ENCODE measurements at places on chromosomes 11 and 22.

- no peak for DNase-seq
These were observed 270.6 kb downstream of the LUZP2 start for GRCh38 chr11:24767411-24767810.

DNA sequence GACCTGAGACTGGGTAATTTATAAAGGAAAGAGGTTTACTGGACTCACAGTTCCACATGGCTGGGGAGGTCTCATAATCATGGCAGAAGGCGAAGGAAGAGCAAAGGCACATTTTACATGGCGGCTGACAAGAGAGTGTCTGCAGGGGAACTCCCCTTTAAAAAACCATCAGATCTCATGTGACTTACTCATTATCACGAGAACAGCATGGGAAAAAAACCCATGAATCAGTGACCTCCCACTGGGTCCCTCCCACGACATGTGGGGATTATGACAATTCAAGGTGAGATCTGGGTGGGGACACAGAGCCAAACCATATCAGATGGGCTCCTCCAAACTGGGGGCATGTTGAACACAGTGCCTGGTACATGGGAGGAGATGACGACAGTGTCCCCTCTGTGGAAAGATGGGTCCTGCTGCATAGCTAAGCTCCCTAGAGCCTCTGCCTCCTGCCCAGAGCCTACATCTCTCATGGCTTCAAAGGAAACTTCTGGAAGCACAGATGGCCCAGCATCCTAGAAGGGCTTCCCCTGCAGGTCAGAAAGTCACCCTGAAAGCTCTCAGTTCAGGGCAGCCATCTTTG lies 46.1 kb downstream of the MYEOV start:
- DNase-seq = peak; percentile 4

DNA sequence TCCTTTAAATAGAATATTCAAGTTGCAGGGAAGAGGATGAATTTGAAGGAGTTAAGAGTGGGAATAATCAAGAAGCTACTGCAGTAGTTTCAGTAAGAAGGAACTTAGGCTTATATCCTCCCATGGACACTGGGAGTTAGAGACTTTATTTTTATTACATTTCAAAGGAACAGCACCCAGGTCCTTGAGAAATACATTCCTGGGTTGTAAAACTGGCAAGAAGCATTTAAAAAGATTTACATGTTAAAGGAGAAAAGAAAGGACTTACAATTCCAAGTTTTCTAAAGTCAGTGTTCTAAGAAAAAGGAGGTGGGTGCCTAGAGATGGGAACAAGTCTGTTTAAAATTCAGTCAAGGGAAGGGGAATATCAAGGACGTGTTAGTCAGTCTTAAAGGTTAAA lies 306.9 kb downstream of the JRKL start:
- no peak for DNase-seq

GRCh38 chr11:123323568-123323967 lies 106.5 kb upstream of the GRAMD1B start:
- no peak for DNase-seq
